ENCODE measurements at places on chromosomes 6 and 20.
A peak's percentile ranks its signal among the peaks of the same experiment; 100 is the strongest.

DNA sequence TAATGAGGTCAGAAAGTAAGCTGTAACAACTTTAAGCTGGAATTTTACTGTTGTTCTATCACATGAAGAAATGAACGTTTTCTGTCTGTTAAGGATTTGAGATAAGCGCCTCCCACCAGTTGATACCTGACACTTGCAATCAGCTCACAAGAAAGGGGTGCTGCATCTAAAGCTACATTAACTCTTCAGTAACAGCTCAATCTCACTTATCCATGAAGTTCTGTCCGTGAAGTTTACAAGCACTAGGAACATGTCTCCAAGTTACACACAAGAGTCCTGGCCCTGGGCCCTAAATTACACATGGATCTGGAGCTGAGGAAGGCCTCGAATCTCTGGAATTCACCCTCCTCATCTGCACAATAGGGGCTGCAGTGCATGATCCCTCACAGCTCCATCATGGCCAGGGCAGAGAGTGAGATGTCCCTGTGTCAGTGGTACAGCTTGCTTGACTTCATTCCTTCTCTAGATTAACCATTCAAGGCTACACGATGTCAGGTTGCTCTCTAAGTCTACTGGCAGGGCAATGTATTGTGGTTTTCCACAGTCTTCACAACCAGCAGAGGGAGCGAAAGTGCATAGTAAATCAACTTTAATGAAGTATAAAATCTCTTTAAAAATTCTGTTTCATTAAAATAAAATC is 182.4 kb upstream of the MCHR2 start:
- peak; percentile 26 for DNase-seq

DNA sequence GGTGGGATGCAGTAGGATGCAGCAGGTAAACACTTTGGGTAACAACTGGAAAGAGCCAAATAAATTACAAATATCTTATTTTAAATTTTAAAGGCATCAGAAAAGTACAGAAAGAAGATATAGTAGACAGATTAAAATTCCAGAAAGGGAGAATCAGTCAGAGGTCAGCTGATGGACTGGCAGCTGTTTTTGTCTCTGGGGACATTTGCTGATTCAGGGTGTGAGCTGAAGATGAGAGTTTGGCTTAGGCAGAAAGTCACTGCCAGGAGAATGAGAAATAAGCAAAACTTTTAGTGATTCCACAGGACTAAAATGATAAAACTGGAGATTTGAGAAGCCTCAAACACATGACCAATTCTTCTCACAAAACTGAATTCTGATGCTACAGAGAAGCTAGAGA is 39.5 kb downstream of the AHI1 start:
- no peak for DNase-seq

DNA sequence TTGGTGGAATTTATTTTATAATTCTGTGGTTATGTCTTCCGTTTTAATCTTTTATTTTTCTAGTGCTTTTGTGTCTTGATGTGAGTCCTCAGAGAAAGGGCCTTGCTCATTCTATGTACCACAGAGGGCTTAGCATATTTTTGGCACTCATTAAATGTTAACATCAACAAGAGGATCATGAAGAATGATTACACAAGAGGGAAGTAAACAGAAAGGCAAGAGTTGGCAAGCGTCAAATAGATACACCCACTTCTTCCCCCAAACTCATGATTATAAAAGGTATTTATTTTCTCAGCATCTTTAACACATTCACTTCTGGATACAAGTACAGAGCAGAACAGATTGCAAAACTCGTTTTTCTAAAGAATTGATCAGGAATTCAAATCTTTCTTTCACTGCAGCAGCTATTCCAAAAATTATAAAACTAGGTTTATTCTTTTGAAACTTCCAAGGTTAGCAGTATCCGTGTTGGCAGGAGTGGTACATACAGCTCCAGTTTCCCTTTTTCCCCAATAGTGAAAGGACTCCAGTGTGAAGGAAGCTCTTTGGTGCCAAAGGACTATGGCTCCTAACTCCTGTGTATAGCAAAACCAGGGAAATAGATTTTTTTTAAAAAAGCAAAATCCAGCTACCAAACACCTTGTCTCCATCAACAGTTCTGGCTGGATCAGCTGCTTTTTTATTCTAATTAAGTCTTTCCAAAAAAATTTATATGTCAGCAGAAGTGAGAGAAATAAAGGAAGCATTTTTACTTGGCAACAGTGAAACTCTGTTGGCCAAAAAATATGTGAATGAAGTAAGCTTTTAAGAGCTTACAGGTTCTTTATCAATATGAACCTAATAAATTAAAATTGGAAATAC is 221.9 kb downstream of the ADGRG6 start:
- no peak for DNase-seq

DNA sequence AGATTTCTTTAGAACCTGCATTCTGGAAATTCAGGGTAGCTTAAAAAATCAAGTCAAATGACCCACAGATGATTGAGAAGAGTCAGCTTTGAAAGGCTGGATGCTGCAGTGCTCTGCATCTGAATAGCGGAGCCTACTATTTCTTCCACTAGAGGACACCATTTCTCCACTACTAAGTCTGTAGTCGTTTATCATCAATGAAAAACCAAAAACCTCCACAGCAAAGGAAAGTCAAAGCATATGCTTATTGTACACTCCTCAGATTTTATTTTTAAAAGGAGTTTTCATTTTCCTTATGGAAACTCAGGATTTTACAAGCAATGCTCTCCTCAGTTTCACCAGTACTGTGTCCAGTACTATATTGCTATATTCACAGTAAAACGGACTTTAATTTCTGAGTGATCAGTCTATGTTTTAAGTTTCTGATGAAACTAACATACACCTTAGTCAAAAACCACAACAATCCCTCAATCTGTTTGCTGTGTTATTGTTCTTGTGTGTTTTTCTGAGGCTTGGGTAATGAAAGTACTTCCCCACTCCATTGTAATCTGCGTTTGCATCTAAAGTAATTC is 50.5 kb upstream of the ENPP5 start:
- DNase-seq = no peak

DNA sequence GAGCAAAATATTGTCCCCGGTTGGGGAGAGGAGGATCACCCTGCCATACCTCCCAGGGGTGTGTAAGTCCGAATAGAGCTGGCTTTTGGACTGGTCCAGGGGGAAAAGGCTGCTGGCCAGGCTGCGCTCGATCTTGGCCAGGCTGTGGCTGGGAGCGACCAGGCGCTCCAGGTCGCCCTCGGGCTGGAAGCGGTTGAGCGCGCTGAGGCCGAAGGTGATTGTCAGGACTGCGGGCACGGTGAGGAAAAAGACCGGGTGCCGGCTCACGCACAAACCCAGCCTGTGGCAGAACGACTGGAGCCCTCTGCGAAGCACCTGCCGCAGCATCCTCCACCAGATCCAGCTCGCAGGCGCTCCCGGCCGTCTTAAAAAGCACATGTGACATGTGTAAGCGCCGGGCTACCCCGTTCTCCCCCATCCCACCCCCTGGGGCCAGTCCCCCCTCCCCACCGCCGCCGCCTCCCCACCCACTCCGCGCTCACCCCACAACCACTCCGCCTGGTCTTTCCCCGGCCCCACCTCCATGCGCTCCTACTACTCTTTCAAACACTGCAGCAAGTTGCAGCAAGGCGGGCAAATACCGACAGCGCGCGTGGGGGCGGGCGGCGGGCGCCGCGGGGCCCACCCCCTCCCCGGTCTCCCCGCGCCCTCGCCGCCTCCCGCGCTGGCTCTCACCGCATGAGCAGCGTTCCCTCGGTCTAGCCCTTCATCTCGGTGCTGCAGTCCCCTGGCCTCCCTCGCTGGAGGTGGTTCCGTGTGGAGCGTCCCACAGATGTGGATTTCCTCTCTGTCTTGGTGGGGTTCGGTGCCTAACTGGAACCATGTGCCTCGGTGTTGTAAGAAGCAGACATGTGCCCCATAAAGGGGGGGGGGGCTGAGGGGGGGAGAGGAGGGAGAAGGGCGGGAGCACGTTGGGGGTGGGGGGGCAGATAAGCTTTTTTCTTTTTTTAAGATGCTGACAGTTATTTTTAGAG is 42.4 kb downstream of the PTCHD4 start:
- no peak for DNase-seq

All from left lung (tissue), 14 donors.